Activated CD4-positive, alpha-beta T cell treated with anti-CD3 and anti-CD28 coated beads for 4 hours (primary cell): ENCODE measurements at places on chromosomes 3 and 15.

- peak; percentile 11 for DNase-seq
Measured at GRCh38 chr15:101288905-101289513, 6.0 kb downstream of the SNRPA1 start.

DNA sequence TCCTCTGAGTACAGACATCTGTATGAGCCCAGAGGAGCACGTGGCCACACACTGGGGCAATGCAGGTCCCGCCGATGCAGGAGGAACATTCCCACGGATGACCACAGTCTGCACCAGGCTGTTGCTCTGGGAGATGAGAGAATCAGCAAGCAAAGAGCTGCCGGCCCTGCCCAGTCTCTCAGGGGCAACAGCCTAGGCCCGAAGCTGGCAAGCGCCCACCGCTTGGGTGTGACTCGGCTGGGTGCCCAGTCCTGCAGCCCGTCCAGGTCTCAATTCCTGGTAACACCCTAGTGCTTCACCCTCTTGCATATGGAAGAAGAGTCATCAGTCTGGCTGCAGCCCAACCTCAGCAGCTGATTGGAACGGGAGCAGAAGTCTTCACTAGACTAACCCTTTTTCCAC, 153.7 kb upstream of the HES1 start:
- DNase-seq, result no peak

DNA sequence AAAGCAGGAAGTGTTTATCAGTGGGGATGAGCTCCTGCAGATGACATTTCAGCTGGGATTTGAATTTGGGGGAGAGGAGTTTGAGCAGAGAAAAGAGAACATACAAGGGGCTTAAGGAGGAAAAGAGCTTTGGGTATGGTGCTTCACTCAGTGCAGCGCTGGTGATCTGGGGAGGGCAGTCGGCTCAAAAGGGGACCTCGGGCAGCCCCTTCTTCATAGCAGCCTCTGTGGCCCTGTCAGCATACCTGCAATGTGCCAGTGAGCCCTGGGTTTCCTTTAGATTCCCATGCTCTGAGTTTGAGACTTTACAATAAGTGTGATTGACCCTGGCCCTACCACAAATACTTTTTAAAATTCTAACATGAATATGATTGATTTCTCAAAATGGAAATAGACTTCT, 40.2 kb downstream of the ROPN1B start:
- DNase-seq, result no peak

GRCh38 chr3:143222505-143222904, 102.9 kb downstream of the CHST2 start:
- no peak for DNase-seq

GRCh38 chr3:79086514-79086913, 681.3 kb downstream of the ROBO1 start:
- DNase-seq, result no peak

GRCh38 chr3:46865546-46865945, 2.3 kb upstream of the MYL3 start:
- DNase-seq, result no peak

GRCh38 chr3:72320095-72320954, 527.9 kb downstream of the SHQ1 start:
- DNase-seq, result no peak

- no peak for DNase-seq
Measured at GRCh38 chr3:112086875-112087524, 811 bp downstream of the C3orf52 start.
